ENCODE measurements at places on chromosomes 12 and 14. TPM values are rescaled to one million over a fixed set of nuclear protein-coding genes. Genes with fewer than 3 reads are reported as not detected.
A peak's percentile ranks its signal among the peaks of the same experiment; 100 is the strongest.

GRCh38 chr14:87430214-87430613 lies 562.8 kb downstream of the GALC start:
- no peak for DNase-seq

The C14orf132 gene
- 5.0 TPM for total RNA-seq

GRCh38 chr14:104968541-104969401 lies 9.4 kb downstream of the AHNAK2 start:
- DNase-seq, result no peak

DNA sequence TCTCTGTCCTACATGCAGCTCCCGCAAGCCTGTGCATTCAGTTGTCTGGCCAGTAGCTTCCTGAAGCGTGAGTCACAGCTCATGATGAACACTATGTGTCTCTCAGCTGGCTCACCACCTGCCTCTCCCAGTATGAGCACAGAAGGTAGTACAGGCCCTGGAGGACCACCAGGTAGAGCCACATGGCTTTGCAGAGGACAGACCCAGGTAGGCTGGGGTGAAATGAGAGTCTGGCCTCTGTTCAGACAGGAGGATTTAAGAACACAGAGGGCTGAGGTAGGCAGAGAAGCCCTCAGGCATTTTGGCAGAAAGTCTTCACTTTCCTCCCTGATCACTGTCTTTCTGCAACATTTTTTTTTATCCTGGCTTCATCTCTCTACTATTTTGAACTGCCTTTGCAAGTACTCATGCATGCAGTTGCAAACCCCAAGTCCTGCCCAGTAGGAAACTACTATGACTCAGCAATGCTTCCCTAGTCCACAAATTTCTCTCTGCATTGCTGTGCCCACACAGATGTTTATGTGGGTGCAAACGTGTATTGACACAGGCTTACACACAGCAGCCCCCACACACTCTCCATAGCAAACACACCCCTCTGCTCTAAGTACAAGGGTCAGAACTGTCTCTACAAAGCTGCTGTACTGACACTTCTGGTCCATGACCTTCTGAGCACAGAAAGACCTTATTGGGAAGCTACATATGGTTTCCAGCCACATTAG lies 7.2 kb upstream of the SDR9C7 start:
- DNase-seq, result peak; percentile 78

The DAZAP2 gene
- 114 TPM for total RNA-seq

DNA sequence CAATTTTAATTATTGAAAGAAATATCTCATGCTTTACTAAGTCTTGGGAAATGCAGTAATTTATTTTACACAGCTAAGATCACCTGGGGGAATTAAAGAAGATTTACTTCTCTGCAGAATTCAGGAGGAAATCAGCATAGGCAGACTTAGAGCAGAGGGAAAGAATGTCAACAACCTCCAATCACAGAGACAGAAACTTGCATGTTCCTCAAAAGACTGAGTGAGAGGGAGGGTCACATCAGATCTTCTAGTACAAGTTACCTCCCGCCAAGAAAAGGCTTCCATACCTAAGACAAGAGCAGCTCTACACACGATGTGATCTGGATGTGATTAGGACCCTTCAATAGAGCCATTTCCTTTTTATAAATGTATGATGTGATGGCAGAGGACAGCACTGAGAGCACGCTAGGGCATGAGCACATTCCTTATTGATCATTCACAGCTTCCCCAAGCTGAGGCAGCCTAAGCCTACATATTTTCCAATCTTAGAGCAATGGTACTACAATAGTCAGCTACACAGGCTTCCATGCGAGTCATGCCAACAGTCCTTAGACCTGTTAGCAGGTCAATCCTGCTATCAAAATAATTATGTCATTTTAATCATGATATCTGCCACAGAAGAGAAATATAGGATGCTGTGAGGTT lies 403.3 kb downstream of the ETNK1 start:
- DNase-seq, result peak; percentile 2

- DNase-seq, result no peak
These were observed 30.9 kb downstream of the BTBD7 start for GRCh38 chr14:93301821-93302447.

The TPCN1 gene
- 12.1 TPM for total RNA-seq

The OTUB2 gene
- 2.8 TPM for total RNA-seq

DNA sequence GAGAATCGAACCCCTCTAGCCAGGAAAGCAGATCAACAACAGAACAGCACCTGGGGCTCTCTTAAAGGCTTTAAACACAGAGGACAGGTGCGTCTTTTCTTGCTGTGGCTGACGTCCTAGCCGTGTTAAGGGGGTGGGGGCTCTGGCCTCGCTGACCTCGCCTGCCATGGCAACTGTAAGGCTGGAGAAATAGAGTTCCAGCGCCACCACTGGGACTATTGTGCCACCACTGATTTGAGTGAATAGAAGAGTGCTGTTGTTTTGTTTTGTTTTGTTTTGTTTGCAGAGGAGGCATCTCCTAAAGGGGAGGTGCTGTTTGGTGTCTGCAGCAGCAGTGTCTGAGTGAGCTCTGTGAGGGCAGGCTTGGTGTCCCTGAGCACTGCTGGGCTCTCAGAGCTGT lies 34.2 kb upstream of the PRMT8 start:
- no peak for DNase-seq

DNA sequence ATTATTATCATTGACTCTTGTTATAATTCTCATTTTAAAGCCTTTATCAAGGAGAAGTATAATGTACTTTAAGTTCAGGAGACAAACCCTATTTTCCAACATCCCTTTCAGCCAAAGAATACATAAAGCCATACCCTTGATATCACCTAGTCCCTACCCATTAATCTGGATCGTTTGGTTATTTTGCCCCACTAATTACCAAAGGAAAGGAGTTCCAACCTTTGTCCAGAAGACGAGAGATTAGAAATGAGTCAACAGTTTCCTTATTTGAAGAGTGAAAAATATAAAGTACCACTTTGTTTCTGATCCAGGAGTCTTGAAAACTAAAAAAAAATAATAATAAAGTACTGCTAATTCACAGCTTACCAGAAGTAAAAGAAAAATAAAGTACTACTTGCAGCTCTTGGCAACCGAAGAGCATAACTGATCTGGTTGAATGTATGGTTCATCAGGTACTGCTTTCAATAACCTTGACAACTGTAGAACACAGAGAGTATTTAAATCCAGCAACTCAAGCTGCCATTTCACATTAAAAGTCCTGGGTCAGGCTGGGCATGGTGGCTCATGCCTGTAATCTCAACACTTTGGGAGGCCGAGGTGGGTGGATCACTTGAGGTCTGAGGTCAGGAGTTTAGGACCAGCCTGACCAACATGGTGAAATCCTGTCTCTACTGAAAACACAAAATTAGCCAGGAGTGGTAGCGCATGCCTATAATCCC lies 33.7 kb downstream of the LIMA1 start:
- DNase-seq, result no peak

The TAS2R7 gene
- not detected for total RNA-seq

DNA sequence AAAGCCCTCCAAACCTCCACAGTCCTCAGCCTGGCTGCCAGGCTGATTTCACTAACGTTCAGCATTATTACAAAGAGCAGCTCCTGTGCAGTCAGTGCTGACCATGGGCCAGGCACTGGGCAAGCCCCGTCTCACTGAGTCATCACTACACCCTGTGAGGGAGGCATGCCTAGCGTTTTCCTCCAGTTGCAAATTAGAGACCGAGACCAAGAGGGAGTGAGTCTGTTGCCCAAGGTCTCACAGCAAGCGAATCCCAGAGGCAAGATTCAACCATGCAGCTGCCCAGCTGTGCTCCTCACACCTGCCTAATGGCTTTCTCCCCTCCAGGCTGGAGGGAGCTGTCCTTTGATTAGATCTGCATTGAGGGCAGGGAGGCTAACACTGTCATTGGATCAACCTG lies 229.3 kb upstream of the LHX5 start:
- DNase-seq, result peak; percentile 43

DNA sequence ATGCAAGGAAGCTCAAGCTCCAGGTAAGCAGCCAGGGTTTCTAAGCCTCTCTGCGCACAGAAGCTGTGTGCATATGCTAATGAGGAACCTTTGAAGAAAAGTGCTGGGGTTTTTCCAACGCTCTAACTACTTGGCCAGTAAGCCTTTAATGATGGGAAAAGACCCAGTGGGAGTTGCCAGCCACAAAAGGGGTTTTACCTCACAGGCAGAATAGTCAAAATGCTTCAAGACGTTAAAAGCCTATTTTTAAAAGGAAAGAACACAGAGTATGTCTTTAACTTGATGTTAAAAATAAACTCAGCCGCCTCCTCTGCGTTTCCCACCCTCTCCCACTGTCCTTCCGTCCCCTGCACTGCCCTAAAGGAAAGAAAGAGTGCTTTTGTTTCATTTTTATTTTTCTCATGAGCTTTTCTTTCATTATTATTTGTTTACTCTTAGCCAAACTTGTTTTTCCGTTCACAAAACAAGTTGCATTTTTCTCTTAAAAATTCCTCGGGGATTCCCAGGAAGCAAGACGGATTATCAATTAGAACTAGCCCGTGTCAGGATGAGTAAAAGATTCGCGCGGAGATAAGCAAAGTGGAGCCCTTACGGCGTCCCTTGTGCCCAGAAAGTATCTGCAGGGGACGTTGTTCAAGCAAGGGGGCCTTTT lies 209.8 kb upstream of the NUDT4 start:
- DNase-seq, result no peak

GRCh38 chr12:43653917-43654316 lies 101.9 kb upstream of the ADAMTS20 start:
- no peak for DNase-seq

The FAM181A gene
- not detected for total RNA-seq

DNA sequence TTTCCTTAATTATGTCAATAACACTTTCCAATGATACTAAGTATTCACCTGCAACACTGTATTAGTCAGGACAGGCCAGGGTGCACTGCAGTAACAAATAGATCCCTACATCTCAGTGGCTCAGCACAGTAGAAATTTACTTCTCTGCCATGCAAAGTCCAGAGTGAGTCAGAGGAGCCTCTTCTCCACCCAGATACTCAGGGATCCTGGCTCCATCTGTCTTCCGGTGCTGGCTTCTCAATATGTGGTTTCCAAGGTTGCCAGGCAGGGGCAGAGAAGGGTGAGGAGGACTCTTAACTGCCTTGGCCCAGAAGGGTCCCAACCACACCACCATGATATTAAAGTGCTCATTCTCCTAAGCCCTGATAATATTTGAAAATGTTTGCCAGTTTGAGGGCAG lies 47.8 kb downstream of the ADGRD1 start:
- no peak for DNase-seq

GRCh38 chr14:72186523-72186922 lies 254.3 kb downstream of the RGS6 start:
- DNase-seq, result no peak

The CAPS2 gene
- 1.1 TPM for total RNA-seq

DNA sequence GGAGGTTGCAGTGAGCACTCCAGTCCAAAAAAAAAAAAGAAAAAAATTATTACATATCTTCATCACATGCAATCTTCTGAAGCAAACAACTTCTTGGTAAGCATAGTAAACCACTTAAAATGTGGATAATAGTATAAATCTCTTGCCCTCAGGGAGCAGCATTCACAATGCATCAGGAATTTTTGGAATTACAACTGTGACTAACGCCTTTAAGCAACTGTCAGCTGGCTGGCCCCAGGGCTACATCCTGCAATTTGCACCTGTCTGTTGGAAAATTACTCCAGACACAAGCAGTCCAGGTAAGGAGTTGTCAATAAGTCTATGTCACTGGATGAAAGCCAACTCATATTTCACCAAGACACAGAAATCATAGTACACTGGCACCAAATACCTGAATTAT lies 5.5 kb upstream of the SLC7A7 start:
- DNase-seq, result no peak

The MUCL1 gene
- total RNA-seq, result not detected

- DNase-seq, result no peak
These were observed 213.5 kb upstream of the LHX5 start for GRCh38 chr12:113684908-113685782.

The TEX52 gene
- not detected for total RNA-seq

The PRPH gene
- total RNA-seq, result 0.13 TPM

DNA sequence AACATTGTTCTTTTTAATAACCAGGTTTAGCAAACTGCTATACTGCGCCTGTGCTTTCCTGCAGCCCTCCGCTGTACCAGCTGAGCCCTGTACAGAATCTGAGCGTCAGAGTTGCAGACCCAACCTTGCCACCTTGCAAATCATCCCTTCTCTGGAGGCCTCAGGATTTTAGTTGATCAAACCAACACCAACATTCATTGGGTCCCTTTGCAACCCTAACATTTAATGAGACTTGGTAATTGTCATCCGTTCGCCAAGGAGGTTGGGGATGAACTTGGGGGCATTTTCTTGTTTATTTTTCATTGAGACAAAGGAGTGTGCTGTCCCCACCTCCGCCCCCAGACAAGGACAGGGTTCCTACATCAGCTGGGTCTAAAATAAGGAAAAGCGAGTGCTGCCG lies 2.6 kb upstream of the GSC start:
- DNase-seq, result no peak

DNA sequence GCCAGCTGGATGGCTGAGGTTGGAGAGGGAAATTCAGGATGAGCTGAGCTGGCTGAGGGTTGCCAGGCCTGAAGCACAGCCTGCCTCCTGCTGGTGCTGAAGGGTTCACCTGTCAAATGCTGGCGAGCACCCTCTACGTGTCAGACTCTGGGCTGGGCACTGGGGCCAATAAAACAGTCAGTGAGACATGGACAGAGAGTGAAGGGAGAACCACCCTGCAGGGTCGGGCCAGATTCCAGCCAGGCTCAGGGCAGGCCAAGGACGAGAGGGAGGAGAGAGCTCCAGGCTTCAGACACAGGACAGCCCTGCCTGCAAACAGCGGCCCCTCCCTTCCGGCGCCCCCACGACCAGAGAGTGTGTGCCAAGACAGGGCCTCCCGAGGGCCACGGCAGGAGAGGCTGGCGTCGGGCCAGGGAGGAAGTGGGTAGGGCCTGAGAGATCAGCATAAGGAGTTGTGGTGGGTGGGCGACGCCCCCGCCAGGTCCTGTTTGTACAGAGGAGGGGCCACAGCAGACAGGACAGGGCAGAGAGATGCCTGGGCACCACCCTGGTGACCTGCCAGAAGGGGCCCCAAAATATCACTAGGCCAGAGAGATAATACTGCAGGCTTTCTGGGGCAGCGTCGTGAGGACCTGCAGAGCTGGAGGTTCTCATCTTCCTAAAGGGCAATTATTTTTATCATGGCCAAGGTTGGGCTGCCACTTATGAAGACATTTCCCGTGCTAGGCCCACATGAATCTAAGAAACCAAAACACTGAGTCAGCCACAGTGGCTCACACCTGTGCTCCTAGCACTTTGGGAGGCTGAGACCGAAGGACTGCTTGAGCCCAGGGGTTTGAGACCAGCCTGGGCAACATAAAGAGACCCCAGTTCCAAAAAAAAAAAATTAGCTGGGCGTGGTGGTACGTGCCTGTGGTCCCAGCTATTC lies 73.1 kb upstream of the GPR68 start:
- DNase-seq, result peak; percentile 72

Data from HT1080 (cell line).